ENCODE measurements at places on chromosomes 1 and 21.

DNA sequence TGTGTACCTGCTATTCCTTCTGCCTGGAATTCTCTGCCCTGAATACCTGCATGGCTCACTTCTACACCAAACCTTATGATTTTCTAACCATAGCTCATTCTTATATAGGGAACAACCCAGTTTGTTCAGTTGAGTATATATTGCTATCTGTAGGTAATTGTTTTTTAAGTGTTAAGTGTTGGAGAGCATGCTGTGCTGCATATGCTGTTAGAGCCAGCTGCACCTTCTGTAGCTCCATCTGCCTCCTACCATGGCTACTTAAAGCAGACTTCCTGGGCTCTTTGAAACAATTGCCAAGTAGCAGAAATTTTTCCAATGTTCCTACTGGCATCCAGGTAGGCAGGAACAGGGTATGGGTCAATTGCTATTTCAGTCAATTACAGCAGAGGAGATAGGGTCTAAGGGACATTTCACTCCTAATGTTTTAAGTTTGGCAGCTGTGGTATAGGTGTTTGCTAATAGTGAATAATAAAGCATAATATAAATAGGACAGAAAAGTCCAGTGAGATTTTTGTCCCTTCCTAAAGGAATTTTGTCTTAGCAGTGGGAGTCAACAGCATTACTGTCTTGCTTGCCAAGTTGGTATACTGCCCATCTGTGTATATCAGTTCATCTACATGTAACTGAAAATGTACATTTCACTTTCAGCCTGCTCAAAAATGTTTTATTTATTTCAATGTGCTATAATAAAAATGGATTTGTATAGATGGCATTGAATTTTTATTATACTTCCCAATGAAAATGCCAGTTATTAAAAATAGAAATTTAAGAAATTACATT is 34.0 kb upstream of the C1orf115 start:
- no peak for DNase-seq

DNA sequence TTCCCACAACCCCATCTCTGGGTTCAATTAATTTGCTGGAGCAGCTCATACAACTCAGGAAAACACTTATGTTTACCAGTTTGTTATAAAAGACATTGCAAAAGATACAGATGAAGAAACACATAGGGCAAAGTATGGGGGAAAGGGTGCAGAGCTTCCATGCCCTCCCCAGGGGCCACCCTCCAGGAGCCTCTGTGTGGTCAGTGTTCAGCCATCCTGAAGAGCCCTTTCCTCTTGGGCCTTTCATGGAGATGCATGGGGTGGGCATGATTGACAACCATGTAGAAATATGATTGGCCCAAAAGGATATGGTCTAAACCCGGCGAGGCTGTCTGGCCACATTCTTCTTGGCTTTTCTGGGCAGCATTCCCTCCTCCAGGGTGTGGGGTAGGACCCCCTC is 56.8 kb upstream of the PDE9A start:
- DNase-seq, result no peak

DNA sequence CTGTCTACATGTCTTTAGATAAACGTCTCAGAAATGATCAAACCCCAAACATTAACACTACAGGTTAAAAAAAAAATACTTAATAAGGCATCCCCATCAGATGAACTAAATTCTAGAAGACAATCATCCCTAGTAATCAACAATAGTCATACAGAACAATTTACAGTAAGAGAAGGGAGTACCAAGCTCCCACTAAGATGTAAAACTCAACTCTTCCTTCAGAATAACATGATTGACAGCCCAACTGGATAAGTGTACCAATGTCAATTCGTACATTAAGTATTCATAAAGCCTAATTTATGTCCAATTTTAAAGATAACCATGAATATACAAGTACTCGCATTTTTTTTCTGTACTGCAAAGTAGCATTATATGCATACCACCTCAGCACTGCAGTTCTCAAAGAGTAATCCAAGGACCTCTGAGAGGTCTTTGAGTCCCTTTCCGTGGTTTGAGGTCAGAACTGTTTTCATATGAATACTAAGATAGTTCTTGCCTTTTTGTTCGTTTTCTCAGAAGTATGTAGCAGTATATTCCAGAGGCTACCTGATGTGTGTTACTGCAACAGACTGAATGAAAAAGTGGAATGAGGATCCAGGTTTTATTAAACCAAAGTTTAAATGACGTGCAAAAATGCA is 6.6 kb downstream of the SCAF4 start:
- no peak for DNase-seq

GRCh38 chr21:43919871-43920801 is 55.1 kb downstream of the AGPAT3 start:
- no peak for DNase-seq

DNA sequence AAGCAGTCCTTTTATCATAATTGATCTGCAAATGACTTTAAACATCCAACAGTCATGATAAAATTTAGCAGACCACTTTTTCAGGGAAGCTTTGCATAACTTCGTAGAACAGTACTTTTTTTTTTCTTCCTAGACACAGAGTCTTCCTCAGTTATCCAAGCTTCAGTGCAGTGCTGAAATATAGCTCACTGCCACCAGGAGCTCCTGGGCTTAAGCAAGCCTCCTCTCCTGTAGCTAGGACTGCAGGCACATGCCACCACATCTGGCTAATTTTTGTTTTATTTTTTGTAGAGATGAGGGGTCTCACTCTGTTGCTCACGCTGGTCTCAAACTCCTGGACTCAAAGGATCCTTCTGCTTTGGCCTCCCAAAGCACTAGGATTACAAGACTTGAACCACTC is 3.8 kb downstream of the F13B start:
- DNase-seq, result no peak
